ENCODE measurements at places on chromosomes 12 and 14.

DNA sequence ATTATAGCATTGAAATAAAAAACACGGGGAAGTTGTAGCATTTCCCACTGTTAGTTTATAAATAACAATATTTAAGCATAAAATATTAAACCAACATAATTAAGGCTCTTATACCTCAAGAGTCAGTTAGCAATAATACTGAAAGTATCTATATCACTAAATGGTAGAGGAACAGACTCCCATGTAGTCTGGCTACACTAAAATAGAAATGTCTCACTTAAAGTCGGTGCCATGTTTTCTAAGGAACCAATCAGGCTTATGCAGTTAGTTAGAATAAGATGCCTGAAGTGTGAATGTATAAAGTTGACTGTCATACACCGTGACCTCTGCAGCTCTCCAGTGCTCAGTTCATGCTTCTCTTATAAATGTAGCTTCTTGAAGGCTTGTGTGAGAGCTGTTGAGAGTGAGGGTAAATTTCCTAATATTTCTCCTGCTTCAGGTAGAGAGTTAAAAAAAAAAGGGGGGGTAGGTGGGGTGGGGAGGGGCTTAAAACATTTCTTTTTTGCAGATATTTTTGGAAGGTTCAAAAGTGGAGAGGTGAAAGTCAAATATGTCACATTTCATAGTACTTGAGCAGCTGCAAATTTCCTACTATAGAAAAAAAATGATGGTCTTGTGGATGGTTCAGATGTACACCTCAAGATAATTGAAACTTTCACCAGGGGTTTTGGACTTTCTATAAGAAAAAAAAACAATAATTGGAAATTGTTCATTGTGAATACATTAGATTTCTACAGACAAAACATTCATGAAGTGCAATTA lies 64.5 kb downstream of the PTCSC3 start:
- no peak for DNase-seq

DNA sequence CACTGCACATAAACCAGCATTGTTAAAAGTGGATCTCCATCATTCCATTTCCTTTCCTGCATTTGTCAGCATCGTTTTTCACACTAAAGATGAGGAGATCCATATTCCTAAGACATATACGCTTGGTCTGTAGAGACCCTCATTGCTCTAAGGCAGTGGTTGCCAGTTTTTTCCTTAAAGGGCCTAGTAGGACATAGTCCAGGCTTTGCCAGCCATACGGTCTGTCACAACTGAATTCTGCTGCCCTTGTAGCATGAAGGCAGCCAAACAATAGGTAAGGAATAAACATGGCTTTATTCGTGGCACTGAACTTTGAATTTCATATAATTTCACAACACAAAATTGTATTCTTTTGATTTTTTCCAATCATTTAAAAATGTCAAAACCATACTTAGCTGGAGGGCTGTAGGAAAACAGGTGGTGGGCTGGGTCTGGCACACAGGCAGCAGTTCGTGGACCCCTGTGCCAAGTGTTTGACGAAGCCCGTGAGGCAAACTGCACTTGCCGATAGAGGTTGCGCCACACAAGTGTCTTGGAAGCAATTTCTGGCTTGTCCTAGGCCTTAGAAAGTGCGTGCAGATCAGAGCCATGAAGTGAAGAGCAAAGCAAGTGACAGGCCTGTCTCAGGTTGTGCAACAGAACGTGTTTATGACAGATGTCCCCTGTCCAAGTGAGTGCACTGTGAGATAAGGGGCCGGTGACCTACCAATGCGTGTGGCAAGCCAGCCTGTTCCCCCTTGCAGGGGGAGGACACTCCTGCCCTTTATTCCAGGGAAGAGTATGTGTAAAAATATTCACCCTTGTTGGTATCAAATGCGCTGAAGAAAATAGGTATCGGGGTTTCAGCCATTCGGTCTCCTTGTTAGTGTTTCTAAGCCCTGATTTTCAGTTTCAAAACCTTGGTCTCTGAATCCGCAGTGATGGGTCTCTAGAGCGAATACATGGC lies 916 bp upstream of the CHPT1 start:
- DNase-seq: no peak

GRCh38 chr14:83300476-83301064 lies 1766.9 kb upstream of the SEL1L start:
- DNase-seq: peak; percentile 30

- no peak for DNase-seq
These were observed 1.9 kb downstream of the BMP4 start for GRCh38 chr14:53954551-53955228.

GRCh38 chr14:105845725-105846309 lies 319.4 kb downstream of the TMEM121 start:
- DNase-seq: no peak

- DNase-seq: no peak
These were observed 13.0 kb downstream of the SERPINA11 start for GRCh38 chr14:94439453-94440057.

- no peak for DNase-seq
These were observed 380.9 kb upstream of the TMTC1 start for GRCh38 chr12:30164382-30165318.

- no peak for DNase-seq
These were observed 30.7 kb downstream of the FLVCR2 start for GRCh38 chr14:75609116-75609515.

DNA sequence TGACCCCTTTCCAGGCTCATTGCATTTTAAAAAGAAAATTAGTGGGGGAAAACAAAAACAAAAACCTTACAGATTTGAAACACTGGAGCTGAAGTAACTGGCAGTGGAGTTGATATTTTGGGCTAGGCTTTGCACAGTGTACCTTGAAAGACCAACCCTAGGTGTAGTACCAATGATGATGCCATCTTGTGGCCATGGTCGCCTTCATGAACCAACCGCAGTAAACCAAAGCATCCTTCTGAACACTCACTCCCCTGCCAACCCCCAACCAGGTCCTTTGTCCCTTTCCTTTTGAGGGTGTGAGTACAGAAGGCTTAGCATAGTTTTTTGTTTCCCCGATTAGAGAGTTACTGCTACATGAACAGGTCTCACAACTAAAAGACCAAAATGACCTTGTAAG lies 5.9 kb downstream of the TOMM20L start:
- no peak for DNase-seq

DNA sequence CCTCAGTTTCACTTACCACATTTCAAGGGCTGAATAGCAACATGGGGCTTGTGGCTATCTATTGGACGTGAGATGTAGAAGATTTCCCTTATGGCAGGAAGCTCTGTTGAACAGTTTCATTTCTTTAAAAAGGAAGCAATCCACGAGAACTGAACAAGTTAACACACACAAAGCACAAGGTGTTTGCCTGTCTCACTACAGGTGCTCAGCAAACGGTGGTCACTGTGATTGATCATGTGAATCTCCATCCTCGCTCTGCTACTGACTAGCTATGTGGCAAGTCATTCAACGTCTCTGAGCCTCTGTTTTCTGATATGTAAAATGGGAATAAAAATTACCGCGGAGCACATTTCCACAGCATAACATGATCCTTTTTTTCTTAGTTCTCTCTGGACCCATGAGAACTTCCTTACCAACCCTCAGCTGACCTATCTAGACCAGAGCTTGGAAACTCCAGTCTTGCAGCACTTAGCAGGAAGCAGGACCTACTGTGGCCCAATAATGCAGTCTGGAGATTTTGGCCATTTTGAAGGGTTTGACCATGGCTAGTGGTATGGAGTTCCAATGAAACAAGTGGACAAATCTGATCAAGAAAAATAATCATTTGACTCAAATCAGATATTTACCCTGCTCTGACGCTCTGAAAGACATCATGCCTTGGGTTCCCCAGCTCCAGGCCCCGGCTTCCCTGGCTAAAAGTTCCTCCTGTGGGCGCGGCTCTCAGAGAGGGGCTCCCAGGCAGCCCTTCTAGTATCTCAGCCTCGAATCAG lies 278.8 kb downstream of the ZFP36L1 start:
- DNase-seq: no peak

GRCh38 chr14:104869669-104870367 lies 4.8 kb downstream of the CEP170B start:
- DNase-seq: no peak

DNA sequence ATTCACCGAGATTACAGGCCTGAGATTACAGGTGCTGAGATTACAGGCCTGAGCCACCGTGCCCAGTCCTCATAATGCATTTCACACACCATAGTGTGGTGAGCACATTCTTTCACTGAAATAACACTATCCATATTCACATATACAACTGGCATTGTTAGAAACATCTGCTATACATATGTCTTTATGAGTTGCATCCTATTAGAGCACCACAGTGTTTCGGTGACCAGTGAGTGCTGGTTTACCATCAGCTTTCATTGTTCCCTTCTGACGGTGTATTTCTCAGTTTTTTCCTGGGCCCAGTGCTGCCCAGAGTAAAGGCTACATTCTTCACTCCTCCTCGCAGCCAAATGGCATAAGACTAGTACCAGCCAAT lies 96.2 kb upstream of the FGD4 start:
- no peak for DNase-seq

DNA sequence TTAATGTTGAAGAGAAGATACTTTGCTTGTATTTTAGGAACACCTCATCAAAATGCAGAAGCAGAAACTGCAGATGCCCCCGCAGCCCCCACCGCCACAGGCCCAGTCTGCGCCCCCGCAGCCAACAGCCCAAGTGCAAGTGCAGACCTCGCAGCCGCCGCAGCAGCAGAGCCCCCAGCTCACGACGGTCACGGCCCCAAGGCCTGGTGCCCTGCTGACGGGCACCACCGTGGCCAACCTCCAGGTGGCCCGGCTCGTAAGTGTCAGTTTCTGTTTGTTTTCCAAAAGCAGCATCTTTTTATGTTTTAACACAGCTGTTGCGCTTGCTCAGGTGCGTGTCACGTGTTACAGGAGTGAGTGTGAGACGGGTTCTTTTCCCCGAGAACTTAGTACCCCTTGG lies 79.5 kb downstream of the DDX51 start:
- no peak for DNase-seq

DNA sequence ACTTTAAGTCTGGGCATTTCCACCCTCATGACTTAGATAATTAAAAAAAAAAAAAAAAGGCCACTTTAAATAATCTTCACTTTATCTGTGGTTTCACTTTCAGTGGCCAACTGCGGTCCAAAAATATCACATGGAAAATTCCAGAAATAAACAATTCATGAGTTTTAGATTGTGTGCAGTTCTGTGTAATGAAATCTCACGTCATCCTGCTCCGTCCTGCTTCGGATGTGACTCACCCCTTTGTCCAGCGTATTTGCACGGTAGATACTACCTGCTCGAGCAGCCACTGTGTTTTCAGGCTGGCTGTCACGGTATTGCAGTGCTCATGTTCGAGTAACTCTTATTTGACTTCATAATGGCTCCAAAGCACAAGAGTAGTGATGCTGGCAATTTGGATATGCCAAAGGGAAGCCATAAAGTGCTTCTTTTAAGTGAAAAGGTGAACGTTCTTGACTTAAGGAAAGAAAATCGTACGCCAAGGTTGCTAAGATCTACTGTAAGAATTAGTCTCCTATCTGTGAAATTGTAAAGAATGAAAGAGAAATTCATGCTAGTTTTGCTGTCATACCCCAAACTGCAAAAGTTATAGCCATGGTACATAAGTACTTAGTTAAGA lies 2.4 kb downstream of the E2F7 start:
- peak; percentile 80 for DNase-seq

DNA sequence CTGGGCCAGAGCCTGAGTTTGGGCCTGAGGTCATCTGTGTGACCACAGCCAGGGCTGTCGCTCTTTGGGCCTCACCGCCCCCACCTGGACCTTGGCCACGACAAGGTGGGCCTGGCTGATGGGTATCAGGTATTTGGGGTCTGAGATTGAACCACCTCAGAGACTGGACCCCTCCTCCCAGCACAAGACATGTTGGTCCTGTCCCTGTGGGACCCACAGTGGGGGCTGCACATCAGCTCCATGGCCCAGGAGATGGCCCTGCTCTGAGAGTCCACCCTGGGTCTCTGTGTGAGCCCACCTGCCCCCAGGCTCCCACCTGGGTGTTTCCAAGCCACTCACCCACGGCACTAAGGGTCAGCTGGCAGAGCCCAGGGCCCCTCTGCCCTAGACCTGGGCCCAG lies 20.6 kb downstream of the BEGAIN start:
- DNase-seq: no peak

DNA sequence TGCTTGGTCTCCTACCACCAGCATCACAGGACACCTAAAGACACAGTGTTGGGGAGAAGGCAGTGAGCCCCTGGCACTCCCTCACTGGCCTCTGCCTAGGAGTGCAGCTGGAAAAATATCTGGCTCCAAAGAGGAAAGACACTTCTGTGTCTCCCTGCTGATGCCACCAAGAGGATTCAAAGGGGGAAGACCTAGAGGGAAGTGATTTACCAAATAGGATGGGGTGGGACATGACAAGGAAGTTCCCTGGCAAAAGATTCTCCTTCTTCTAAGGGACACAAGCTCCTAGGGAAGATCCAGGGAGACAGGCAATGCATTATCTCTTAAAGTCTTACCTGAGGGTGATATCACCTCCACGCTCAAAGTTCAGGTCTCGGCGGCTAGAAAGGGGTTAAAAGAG lies 6.1 kb downstream of the NDRG2 start:
- DNase-seq: no peak

- no peak for DNase-seq
These were observed 19.8 kb upstream of the AQP2 start for GRCh38 chr12:49930515-49931288.

GRCh38 chr12:47855502-47855901 lies 35.8 kb upstream of the HDAC7 start:
- no peak for DNase-seq

DNA sequence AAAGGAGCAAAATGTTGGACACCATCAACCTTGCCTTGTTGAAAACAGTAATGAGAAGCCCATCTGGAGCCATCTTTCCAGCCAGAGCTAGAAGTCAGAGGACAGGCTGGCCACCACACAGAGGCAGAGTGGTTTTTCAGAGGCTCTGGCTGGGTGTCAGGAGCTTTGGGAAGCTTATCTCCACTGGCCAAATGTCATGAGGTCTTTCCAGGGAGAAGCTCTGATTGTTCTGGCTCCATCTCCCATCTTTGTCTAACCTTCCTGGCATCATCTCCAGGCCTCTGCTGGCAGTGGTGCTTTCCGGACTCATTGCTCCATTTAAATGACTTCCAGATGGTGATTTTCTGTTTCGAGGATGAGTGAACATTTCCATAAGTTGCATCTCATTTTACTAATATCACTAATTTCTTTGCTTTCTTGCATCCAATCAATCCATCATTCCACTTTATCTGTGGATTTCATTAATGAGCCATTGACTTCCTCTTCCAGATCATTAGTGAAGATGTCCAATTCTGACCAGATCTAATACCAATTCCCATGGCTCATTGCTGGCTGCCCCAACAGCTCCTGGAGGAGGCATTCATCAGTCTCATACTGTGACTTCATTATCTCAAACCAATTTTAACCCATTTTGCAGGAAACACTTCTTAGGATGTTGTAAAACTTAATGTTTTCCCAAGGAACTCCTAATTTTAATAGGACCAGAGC lies 35.3 kb upstream of the TMTC1 start:
- no peak for DNase-seq

- DNase-seq: no peak
These were observed 34.4 kb downstream of the RAD52 start for GRCh38 chr12:915090-915489.

- no peak for DNase-seq
These were observed 187.5 kb downstream of the RBM19 start for GRCh38 chr12:113778432-113779132.

GRCh38 chr14:89384023-89384422 lies 33.0 kb downstream of the FOXN3 start:
- no peak for DNase-seq

Data from non-pigmented ciliary epithelial cell (primary cell).